Spleen (tissue), 13 donors: ENCODE measurements at places on chromosomes 4 and X. TPM values are rescaled to one million over a fixed set of nuclear protein-coding genes. Genes with fewer than 3 reads are reported as not detected.
A peak's percentile ranks its signal among the peaks of the same experiment; 100 is the strongest.

Gene F8A2
- polyA plus RNA-seq = not detected

Gene GYPE
- 9.1 TPM for polyA plus RNA-seq

Gene TMEM156
- polyA plus RNA-seq = 31.2 TPM

Gene ADRA2C
- 15.5 TPM for polyA plus RNA-seq

Gene MAGEE2
- not detected for polyA plus RNA-seq

Gene ZNF330
- polyA plus RNA-seq = 24.4 TPM

Gene TEX13B
- polyA plus RNA-seq = not detected

Gene UNC5C
- polyA plus RNA-seq = 0.61 TPM

Gene PAGE4
- polyA plus RNA-seq = not detected

DNA sequence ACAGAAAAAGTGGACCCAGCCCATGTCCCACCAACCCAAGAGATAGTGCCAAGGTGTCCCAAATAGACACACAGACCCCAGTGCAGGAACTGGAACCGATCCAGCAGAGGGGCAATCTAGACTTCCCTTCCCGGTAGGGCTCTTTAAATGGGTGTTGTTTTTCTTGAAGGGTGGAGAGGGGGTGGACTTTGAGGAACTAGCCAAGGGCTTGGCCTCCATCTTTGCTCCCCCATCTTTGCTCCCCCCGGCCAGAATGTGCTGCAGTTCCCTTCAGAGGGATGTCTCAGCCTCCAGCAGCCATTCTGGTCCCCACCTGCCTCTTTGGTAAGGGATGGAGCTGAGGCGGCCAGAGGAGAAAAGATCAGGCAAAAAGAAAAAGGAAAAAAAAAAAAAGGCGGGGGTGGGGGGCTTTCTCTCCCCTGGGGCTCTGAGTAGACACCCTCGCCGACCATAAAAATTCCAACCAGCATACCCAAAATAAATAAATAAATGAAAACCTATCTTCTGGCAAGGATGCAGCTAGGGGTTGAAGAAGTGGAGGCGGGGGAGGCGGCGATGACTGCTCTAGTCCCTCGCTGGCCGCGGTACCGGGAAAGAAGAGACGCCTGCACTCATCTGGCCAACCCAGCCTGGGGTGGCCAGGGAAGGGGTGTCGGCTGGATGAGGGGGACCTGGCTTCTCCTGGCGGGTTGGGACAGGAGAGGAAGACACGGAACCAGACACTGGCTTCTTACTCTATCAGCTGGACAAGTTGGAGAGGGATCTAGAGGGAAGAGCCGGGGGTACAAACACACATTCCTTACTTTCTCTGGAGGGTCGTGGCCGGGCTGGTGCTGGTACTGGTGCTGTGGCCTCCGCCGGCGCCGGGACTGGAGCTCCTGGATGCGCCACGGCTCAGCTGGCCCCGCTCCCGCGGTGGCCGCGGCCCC is 38.5 kb upstream of the IQSEC2 start:
- no peak overlapping the region for H3K27ac ChIP-seq
- H3K36me3 ChIP-seq = no peaks in the 10 kb centered on the region
- H3K4me1 ChIP-seq = no peaks in the 10 kb centered on the region
- H3K4me3 ChIP-seq = peak overlapping the region; percentile 46
- no peaks in the 10 kb centered on the region for H3K27me3 ChIP-seq

GRCh38 chr4:139675651-139676050 is 10.0 kb downstream of the MGST2 start:
- H3K36me3 ChIP-seq = peaks cover 50% of the 10 kb centered on the region
- no peaks in the 10 kb centered on the region for H3K27me3 ChIP-seq
- peaks cover 11% of the 10 kb centered on the region for H3K4me1 ChIP-seq

DNA sequence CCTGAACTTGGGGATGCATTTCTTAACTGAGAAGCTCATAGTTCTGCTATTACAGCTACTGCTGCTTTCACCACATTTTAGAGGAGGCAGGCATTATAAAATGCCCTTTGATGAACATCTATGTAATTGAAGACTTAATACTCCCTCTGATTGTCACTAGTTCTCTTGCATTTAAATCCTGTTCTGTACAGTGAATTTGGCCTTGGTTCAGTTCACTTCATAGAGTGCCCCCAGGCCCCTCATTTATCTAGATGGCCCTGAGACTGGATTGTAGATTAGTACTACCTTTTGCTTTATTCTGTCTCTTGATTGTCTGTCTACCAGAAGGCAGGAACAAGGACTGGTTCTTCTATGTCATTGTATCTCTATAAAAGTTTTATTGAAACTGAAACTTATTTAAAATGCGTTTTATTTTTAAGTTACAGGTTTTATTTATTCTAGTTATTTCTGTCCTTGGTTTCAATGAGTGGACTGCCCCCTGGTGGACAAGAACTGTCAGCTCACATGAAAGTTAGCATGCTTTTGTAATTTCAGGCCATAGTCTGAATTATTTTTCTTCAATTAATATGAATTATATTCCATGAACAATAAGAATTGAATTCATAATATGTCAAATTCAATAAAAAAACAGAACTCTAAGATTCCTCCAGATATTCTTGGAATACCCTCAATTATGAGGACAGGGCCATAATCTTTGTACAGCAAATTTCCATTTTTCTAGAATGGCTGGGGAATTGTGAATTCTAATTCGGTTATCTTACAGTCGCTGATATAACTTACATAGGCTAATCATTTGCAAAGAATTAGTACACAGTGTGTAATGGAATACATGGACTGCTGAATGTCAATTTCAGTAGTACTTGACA is 47.2 kb upstream of the TMEM33 start:
- no peaks in the 10 kb centered on the region for H3K4me1 ChIP-seq
- H3K36me3 ChIP-seq = no peaks in the 10 kb centered on the region
- no peak overlapping the region for H3K4me3 ChIP-seq
- no peaks in the 10 kb centered on the region for H3K27me3 ChIP-seq

GRCh38 chr4:54843106-54843505 is 185.3 kb downstream of the KIT start:
- H3K27ac ChIP-seq = no peak overlapping the region
- H3K36me3 ChIP-seq = no peaks in the 10 kb centered on the region
- no peaks in the 10 kb centered on the region for H3K4me1 ChIP-seq
- H3K4me3 ChIP-seq = no peak overlapping the region

GRCh38 chr4:170256807-170257206 is 167.1 kb upstream of the AADAT start:
- no peaks in the 10 kb centered on the region for H3K36me3 ChIP-seq
- DNase-seq = no peak
- H3K4me3 ChIP-seq = no peak overlapping the region

DNA sequence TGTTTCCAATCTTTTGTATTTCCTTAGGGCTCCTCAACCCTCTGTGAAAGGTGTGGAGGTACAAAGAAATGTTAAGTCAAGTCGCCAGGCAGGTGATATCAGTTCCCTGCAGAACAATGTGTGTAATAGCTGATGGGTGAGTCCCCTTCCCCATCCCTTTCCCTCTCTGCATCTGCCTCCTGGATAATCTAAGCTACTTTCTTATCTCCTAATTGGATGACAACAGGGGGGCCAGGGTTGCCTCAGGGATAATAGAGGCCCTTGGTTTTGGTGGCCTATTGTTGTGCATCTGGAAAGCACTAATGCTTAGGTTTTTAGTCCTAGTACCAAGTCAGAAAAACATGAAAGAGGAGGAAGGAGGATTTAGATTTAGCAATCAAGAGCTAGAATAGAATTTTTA is 29.1 kb downstream of the MAGED1 start:
- no peaks in the 10 kb centered on the region for H3K36me3 ChIP-seq
- H3K27ac ChIP-seq = no peak overlapping the region
- no peak overlapping the region for H3K4me3 ChIP-seq
- no peaks in the 10 kb centered on the region for H3K4me1 ChIP-seq

- no peaks in the 10 kb centered on the region for H3K36me3 ChIP-seq
- no peaks in the 10 kb centered on the region for H3K27me3 ChIP-seq
- no peak overlapping the region for H3K4me3 ChIP-seq
- H3K27ac ChIP-seq = no peak overlapping the region
Observed at GRCh38 chrX:96433409-96434077, 251.1 kb upstream of the DIAPH2 start.

DNA sequence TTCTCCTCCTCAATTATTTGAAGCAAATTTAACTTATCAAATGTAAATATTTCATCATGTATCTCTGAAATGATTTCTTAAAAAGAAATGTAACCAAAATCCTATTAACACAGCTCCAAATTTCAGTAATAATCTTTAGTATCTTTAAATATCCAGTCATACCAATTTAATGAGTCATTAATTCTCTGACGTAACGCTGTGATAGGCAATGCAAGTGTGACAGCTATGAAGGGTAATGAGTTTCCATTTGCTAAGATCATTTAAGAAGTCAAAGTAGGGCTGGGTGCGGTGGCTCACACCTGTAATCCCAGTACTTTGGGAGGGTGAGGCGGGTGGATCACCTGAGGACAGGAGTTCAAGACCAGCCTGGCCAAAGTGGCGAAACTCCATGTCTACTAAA is 15.6 kb downstream of the RPS3A start:
- peaks cover 9% of the 10 kb centered on the region for H3K4me1 ChIP-seq
- H3K36me3 ChIP-seq = peaks cover 35% of the 10 kb centered on the region
- DNase-seq = no peak

DNA sequence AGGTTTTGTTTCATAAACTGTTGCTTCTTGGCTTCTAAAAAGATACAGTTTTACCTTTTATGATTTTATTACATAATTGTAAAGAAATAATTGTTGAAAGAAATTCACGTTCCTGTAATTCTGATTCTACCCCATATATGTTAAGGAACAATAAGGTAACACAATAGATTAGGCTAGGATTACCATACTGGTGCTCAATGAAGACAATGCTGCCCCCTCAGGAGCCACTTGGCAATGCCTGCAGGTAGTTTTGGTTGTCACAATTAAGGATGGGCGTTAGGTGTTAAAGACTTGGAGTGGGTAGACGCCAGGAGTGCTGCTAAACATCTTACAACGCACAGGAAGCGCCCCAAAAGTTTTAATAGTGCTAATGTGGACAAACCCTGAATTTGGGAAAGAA is 133.2 kb downstream of the NLGN4X start:
- no peaks in the 10 kb centered on the region for H3K4me1 ChIP-seq
- DNase-seq = no peak
- no peak overlapping the region for H3K27ac ChIP-seq
- no peak overlapping the region for H3K4me3 ChIP-seq
- H3K36me3 ChIP-seq = no peaks in the 10 kb centered on the region

GRCh38 chr4:75723163-75724065 is 963 bp upstream of the USO1 start:
- H3K27ac ChIP-seq = peak overlapping the region; percentile 98
- H3K4me1 ChIP-seq = peaks cover 51% of the 10 kb centered on the region
- DNase-seq = no peak
- peak overlapping the region; percentile 80 for H3K4me3 ChIP-seq

GRCh38 chr4:78779280-78779679 is 3.1 kb downstream of the BMP2K start:
- no peaks in the 10 kb centered on the region for H3K27me3 ChIP-seq
- H3K27ac ChIP-seq = peak overlapping the region; percentile 13
- no peak for DNase-seq
- no peaks in the 10 kb centered on the region for H3K36me3 ChIP-seq

GRCh38 chr4:44912980-44913379 is 186.6 kb upstream of the GNPDA2 start:
- no peaks in the 10 kb centered on the region for H3K27me3 ChIP-seq
- H3K4me3 ChIP-seq = no peak overlapping the region
- no peaks in the 10 kb centered on the region for H3K36me3 ChIP-seq
- DNase-seq = no peak
- H3K4me1 ChIP-seq = no peaks in the 10 kb centered on the region

DNA sequence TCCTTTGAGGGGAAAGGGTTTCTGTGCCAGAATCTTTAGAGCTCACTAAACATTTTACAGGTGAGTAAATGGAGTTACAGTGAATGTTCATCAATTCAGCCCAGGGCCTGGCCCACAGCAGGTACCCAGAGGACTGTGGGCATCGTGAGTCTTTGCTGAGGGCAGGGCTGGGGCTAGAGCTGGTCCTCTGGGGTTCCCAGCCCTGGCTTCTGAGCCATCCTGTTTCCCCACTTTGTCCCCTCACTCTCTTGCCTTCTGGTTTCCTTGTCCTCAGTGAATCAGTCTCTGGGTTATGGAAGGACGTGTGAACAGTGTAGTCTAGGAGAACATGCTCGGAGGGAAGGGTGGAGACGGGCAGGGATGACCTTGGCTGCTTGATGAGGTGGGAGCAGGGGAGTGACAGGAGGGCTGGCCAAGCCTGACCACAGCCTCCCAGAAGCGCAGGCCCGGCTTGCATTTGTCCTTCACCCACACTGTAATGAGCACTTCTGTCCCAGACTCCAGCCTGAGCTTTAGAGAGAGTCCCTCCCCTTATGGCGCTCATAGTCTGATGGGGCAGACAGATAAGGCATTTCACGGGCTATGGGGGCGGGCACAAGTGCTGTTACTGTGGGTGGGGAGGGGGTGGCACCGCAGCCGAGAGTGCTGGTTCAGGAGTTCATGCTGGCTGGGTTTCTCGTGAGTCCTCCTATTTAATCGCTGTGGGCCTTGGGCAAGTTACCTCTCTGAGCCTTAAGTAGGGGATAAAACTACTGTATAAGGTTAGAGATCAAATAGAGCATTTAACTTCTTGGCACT is 17.3 kb downstream of the TBC1D14 start:
- peak overlapping the region; percentile 84 for H3K27ac ChIP-seq
- H3K27me3 ChIP-seq = no peaks in the 10 kb centered on the region
- no peak overlapping the region for H3K4me3 ChIP-seq
- DNase-seq = no peak
- H3K4me1 ChIP-seq = peaks cover 84% of the 10 kb centered on the region

DNA sequence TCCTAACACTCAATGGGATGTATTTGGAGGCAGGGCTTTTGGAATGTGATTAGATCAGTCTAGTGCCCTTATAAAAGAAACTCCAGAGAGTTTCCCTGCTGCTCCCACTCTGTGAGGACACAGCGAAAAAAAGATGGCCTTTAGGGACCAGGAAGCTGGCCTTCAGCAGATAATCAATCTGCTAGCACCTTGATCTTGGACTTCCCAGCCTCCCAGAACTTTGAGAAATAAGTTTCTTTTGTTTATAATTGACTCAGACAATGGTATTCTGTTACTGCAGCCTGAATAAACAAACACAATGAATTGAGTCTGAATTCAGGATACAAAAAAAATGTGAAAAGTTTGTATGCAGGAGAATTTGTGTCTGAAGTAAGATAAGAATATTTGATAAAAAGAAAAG is 842.1 kb downstream of the FSTL5 start:
- H3K27me3 ChIP-seq = no peaks in the 10 kb centered on the region
- no peak overlapping the region for H3K4me3 ChIP-seq
- no peak for DNase-seq
- no peaks in the 10 kb centered on the region for H3K36me3 ChIP-seq

DNA sequence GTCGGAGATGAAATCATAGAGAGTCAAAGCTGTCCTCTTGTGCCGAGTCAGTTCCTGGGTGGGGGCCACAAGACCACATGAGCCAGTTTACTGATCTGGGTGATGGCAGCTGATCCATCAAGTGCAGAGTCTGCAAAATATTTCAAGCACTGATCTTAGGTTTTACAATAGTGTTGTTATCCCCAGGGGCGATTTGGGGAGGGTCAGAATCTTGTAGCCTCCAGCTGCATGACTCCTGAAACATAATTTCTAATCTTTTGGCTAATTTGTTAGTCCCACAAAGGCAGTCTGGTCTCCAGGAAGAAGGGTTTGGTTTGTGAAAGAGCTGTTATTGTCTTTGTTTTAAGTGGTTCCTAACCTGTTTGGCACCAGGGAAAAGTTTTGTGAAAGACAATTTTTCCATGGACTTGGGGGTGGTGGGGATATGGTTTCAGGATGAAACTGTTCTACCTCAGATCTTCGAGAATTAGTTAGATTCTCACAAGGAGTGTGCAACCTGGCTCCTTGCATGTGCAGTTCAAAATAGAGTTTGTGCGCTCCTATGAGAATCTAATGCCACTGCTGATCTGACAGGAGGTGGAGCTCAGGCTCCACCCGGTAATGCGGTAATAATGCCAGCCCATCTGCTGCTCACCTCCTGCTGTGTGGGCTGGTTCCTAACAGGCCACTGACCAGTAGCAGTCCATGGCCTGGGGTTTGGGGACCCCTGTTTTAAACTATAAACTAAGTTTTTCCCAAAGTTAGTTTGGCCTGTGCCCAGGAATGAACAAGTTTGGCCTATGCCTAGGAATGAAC is 29.2 kb downstream of the METAP1 start:
- H3K4me1 ChIP-seq = peaks cover 14% of the 10 kb centered on the region
- no peaks in the 10 kb centered on the region for H3K27me3 ChIP-seq
- no peak for DNase-seq
- no peak overlapping the region for H3K4me3 ChIP-seq
- no peak overlapping the region for H3K27ac ChIP-seq
